Activated naive CD8-positive, alpha-beta T cell treated with anti-CD3 and anti-CD28 coated beads, Interleukin-2, amount 10 ng/mL, durations not matched to agents 7 days and 5 days (primary cell): ENCODE measurements at places on chromosomes 2 and 18. TPM values are rescaled to one million over a fixed set of nuclear protein-coding genes. Genes with fewer than 3 reads are reported as not detected.

SNRPD1 gene
- 75.1 TPM for total RNA-seq

EVX2 gene
- total RNA-seq: not detected

- H3K27me3 ChIP-seq: peaks cover 2% of the 10 kb centered on the region
- H3K36me3 ChIP-seq: peaks cover 2% of the 10 kb centered on the region
- H3K27ac ChIP-seq: no peak overlapping the region
Measured at GRCh38 chr2:172446474-172447063, 19.2 kb downstream of the ITGA6 start.

DNA sequence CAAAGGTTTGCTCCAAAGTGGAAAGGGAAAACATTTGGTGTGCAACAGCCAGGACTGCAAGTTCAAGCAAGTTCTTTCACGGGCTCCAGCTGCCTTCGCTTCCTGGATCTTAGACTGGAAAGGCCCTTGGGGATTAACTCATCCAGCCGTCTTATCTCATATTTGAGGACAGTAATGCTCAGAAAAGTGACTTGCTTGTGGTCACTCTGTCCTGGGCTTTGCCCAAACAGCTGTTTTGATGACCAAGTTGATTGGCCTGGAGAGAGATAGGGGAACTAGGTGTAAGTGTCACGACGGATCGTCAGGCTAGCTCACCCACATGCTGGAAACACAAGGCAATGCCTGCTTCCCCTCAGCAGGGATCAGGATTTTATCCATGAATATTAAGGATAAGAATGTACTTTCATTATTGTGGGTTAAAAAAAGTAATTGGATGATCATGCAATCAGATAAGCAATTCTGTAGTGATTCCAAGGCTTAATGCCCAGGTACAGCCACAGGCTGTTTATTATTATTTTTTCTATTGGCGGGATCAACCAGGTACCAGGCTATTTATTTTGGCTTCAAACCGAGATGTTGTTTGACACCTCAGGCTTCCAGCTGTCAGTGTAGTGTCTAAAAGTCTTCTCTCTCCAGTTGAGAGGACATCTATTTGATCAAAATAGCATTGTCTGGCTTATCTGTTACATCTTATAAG, 162.5 kb upstream of the EPAS1 start:
- H3K36me3 ChIP-seq: no peaks in the 10 kb centered on the region
- H3K27ac ChIP-seq: no peak overlapping the region
- H3K4me3 ChIP-seq: no peak overlapping the region
- no peaks in the 10 kb centered on the region for H3K4me1 ChIP-seq

DNA sequence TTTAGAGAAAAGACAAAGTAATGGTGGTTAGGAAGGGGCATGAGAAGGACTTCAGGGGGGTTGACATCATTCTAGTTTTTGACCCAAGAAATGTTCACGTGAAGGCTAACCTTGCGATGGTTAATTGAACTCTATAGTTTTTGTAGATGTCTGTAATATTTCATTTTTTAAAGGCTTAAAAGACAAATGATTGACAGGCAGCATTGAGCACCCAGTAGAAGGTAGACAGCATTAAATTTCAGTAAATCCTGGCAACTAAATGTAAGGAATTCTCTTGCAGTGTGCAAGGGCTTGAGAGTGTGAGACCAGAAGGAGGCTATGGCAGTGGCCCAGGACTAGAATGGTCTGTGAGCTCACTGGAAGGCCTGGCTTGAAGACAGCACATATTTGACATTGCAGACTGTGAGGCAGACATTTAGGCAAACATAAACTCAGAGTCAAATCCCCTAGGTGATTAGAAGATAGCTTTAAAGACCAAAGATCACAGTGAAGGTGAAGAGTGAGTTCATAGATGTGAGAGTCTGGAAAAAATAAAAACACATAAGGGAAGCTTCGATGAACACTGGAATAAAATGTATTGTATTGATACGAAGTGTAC, 100.1 kb upstream of the MAP4K4 start:
- H3K27me3 ChIP-seq: peaks cover 2% of the 10 kb centered on the region
- H3K27ac ChIP-seq: no peak overlapping the region
- peaks cover 1% of the 10 kb centered on the region for H3K36me3 ChIP-seq
- no peak overlapping the region for H3K4me3 ChIP-seq
- no peak for DNase-seq
- peaks cover 2% of the 10 kb centered on the region for H3K4me1 ChIP-seq

DNA sequence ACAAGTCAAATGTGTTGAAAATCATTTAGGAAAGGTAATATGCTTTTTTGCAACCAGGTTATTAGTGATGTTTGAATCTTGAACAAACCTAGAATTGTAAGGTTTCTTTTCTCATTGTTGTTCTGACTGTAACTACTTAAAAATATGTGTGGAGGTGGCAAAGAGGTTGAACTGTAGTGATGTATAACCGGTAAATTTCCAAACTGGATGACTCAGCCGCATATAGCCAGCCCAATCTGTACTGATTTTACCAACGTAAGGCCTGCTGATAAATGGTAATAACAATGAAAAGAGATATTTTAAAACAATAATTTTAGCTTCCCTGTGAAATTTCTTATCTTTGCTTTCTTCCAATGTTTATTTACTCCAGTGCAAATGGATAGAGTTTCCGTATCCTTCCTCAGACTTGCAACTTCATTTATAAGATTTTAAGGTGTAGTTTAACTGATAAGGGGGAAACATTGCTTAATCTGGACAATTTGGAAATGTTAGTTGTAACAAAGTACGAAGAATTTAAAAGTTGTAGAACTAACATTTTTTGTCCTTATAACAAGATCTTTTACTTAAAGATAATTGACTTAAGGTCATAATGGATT, 1170.4 kb upstream of the ZEB2 start:
- no peak overlapping the region for H3K27ac ChIP-seq
- no peak for DNase-seq

GRCh38 chr2:1598800-1599199, 145.5 kb downstream of the PXDN start:
- H3K27ac ChIP-seq: no peak overlapping the region
- peak; percentile 4 for DNase-seq
- H3K4me3 ChIP-seq: no peak overlapping the region
- peaks cover 3% of the 10 kb centered on the region for H3K4me1 ChIP-seq

DNA sequence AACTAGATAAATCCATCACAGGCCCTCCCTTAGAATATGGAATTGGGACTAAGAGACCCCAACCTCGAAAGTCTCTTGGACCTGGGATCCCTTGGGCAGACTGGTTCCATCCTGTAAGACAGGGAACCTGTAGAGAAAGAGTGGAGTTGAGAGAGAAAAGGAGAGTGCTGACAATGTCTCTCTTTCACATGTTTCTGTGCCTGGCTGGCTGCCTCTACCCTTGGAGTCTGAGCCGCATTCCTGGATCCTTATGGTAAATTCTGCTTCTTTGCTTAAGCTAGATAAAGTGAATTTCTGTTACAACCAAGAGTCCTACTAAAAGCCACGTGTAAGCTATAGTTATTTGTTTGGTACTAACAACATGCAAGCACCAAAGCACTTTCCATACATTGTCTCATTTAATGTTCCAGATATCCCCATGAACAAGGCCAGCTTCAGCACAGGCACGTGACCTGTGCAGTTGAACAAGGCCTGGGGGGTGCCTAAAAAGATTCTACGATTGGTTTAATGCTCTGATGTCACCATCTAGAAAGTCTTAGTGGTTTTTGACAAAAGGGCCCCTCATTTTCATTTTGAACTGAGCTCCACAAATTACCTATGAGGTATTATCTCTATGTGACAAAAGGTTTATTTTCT, 2.1 kb upstream of the PUM2 start:
- H3K27me3 ChIP-seq: no peaks in the 10 kb centered on the region
- H3K4me1 ChIP-seq: peaks cover 19% of the 10 kb centered on the region
- peaks cover 14% of the 10 kb centered on the region for H3K36me3 ChIP-seq
- no peak overlapping the region for H3K27ac ChIP-seq
- DNase-seq: no peak
